ENCODE measurements at places on chromosomes 1 and 21. TPM values are rescaled to one million over a fixed set of nuclear protein-coding genes. Genes with fewer than 3 reads are reported as not detected.

GRCh38 chr1:44237721-44238457 lies 24.6 kb downstream of the DMAP1 start:
- no peak overlapping the region for H3K4me3 ChIP-seq
- no peak for DNase-seq
- H3K27me3 ChIP-seq = no peaks in the 10 kb centered on the region
- no peaks in the 10 kb centered on the region for H3K4me1 ChIP-seq
- 0 out of 2 replicates have a peak, but pooled peaks cover 1% of the 10 kb centered on the region for H3K36me3 ChIP-seq
- no peak overlapping the region for H3K27ac ChIP-seq

GRCh38 chr1:50559421-50559820 lies 136.2 kb upstream of the DMRTA2 start:
- no peak overlapping the region for H3K27ac ChIP-seq
- no peaks in the 10 kb centered on the region for H3K36me3 ChIP-seq
- H3K27me3 ChIP-seq = no peaks in the 10 kb centered on the region
- H3K4me1 ChIP-seq = no peaks in the 10 kb centered on the region
- no peak for DNase-seq

DNA sequence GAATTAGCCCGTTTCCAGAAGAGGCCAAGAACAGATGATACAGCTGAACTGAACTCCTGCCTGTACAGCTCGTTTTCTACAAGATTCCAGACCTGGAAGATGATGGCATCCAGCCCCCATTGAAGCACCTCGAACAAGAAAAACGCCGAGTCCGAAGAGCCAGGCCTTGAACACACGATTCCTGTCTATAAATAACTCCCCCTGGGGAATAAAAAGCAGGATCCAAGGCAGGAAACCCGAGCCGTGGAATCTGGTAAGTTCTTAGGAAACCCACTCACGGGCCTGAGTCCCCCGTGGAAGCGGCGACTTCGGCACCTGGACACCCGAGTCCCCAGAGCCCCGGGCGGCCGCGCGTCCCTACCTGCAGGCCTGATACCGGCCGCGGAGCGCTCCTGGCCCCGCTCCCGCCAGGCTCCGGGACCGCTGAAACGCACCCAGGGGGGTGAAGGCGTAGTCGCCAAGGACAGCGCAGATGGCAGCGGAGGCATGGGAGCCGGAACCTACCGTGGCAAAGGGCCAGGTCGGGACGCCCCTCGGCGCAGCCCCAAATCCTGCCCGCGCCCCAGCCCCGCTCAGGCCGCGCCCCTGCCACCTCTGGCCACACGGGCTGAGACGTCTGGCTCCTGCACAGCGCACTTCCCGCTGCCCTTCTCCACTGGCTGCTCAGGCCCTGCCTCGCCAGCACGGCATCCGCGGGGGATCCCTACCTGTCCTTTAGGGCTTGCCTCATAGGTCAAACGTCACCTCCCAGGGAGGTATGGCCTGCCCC lies 14.0 kb upstream of the HLCS start:
- peak overlapping the region; percentile 50 for H3K4me3 ChIP-seq
- H3K27ac ChIP-seq = peak overlapping the region; percentile 64
- no peaks in the 10 kb centered on the region for H3K27me3 ChIP-seq
- no peaks in the 10 kb centered on the region for H3K36me3 ChIP-seq
- H3K4me1 ChIP-seq = no peaks in the 10 kb centered on the region

DNA sequence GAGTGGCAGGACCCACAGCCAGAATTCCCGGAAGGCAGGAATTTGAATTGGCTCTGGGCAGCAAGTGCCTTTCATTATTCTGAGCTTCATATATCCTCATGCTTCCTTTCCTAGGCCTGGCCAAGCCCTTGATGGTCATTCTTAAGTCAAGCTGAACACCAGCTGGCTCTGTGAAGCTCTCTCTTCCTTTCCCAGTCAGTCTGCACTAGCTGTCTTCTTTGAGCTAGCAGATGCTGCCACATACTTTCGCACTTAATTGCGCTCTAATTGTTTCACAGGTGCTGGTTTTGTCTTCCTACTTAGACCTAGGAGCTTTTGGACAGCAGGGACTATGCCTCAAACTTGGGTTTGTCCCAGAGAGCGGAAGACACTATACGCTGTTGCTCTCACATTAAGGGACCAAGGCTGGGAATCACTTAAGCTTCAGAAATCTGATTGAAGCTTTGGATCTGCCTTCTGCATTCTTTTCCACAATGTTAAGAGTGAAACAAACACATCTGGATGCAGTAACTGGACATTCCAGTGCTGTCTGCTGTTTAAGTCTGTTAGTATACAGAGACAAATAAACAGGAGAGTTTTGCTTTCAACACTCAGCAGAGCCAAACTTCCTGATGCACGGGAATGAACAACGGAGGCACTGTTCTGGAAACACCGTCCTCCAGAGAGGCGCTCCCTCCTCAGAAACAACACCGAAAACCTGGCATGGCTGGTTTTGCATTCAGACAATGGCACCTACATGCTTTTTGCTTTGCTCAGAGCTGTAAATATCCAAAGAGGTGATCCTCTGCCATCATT lies 2.2 kb downstream of the TLR5 start:
- no peaks in the 10 kb centered on the region for H3K27me3 ChIP-seq
- H3K4me1 ChIP-seq = peaks cover 26% of the 10 kb centered on the region

- no peak overlapping the region for H3K4me3 ChIP-seq
- H3K27me3 ChIP-seq = no peaks in the 10 kb centered on the region
These were observed 33.5 kb downstream of the SCYL3 start for GRCh38 chr1:169860187-169860586.

GRCh38 chr1:212072047-212072446 lies 36.5 kb downstream of the DTL start:
- H3K27me3 ChIP-seq = no peaks in the 10 kb centered on the region
- no peaks in the 10 kb centered on the region for H3K36me3 ChIP-seq
- DNase-seq = no peak

- no peaks in the 10 kb centered on the region for H3K4me1 ChIP-seq
- no peak overlapping the region for H3K4me3 ChIP-seq
- H3K36me3 ChIP-seq = no peaks in the 10 kb centered on the region
- no peak overlapping the region for H3K27ac ChIP-seq
- DNase-seq = no peak
- no peaks in the 10 kb centered on the region for H3K27me3 ChIP-seq
These were observed 209.0 kb upstream of the VAMP3 start for GRCh38 chr1:7561936-7562728.

GRCh38 chr1:1768249-1768992 lies 9.8 kb downstream of the NADK start:
- H3K36me3 ChIP-seq = peaks cover 2% of the 10 kb centered on the region
- DNase-seq = no peak
- H3K4me3 ChIP-seq = no peak overlapping the region
- no peaks in the 10 kb centered on the region for H3K4me1 ChIP-seq
- no peak overlapping the region for H3K27ac ChIP-seq

DNA sequence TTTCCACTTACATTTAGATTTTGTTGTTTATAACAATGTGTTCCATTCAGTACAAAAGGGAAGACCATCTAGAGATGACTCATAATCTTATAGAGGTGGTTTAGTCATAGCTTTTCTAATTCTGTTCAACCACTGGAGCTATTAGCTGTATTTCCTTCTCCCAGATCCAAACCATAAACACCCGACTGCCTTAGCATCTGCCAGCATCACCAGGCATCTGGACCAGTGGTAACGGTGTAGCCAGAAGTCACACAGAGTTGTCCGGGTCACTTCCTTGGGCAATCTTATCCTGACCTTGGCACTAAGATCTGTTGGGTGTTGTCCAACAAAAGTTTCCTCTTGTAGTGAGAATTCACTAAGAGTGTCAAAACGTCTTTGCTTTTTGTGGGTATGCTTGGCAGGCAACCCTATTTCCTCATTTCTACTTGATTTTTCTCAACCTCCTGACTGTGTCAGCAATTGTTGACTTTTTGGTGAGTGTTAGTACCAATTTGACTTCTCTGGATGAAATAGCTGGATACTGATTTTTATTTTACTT lies 372.1 kb upstream of the B3GALT2 start:
- H3K27ac ChIP-seq = no peak overlapping the region
- no peak for DNase-seq
- no peaks in the 10 kb centered on the region for H3K36me3 ChIP-seq
- peaks cover 1% of the 10 kb centered on the region for H3K4me1 ChIP-seq
- no peak overlapping the region for H3K4me3 ChIP-seq

DNA sequence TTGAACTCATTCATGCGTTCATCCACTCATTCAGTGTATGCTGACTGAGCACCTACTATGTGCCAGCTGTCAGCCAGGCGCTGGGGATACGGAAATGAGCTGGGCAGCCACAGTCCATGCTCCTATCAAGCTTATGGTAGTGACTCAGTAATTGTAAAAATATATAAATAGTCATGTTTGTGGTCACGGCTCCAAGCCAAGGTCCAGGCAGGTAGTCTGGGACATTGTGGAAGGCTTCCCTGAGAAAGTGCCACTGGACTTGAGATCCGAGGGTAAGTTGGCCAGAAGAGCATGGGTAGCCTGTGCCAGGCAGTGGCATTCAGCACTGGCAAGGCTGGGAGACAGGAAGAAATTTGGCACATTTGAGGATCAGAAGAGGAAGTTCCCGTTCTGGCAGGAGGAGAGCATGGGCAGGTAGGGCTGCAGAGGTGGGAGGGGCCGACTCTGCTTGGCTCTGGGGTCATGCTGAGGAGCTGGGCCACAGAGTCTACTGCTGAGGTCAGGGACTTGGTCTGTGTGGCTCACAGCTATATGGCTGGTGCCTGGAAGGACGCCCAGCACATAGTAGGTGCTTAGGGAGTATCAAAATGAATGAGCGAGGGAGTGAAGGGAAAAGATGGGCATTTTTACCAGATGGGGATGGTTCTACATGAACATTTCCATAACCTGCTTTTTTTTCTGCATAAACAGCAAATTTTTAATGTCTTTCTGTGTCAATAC lies 6.9 kb downstream of the PTPRF start:
- peaks cover 1% of the 10 kb centered on the region for H3K36me3 ChIP-seq
- H3K27me3 ChIP-seq = no peaks in the 10 kb centered on the region
- DNase-seq = no peak

GRCh38 chr1:85142753-85143152 lies 58.1 kb downstream of the SYDE2 start:
- no peaks in the 10 kb centered on the region for H3K36me3 ChIP-seq
- H3K27ac ChIP-seq = no peak overlapping the region
- no peak for DNase-seq

DNA sequence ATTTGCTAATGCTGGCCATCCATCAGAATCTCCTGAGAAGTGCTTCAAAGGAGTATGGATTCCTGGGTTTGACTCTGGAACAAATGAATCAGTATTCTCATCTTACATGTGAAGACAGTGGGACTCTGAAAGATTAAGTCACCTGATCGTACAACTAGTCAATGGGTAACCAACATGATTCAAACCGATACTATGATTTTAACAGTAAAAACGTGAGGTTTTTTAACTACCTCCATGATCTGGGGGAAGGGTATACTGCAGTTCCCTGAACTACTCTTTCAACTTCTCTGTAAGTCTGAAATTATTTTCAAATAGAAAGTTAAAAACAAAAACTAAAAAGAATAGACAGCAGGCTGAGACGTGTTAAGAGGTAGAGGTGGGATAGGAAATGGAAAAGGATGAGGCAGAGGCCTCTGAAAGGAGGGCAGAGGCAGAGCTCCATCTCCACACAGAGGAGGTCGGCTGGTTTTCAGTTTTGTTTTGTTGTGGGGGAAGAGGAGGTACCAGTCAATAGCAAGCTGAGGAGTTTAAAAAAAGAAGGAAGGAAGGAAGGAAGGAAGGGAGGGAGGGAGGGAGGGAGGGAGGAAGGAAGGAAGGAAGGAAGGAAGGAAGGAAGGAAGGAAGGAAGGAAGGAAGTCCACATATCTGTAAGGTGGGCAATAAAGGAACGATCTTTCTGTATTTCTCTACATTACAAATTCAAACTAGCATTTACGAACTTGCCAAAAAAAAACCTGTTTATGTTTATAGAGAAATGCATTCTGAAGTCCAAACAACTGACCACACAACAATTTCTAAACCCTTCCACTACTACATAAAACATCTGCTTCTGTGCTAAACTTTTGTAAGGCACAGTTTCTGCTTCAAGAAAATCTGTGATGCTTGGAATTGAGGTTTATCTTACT lies 213.1 kb downstream of the RERE start:
- no peak overlapping the region for H3K27ac ChIP-seq
- H3K4me1 ChIP-seq = 0 out of 2 replicates have a peak, but pooled peaks cover under 1% of the 10 kb centered on the region
- H3K27me3 ChIP-seq = no peaks in the 10 kb centered on the region
- no peak overlapping the region for H3K4me3 ChIP-seq
- no peak for DNase-seq
- no peaks in the 10 kb centered on the region for H3K36me3 ChIP-seq

GRCh38 chr21:33708874-33709273 lies 66.6 kb downstream of the ITSN1 start:
- H3K27ac ChIP-seq = no peak overlapping the region
- H3K36me3 ChIP-seq = no peaks in the 10 kb centered on the region
- peaks cover 30% of the 10 kb centered on the region for H3K4me1 ChIP-seq

GRCh38 chr1:88897070-88897730 lies 5.8 kb upstream of the GTF2B start:
- no peak overlapping the region for H3K4me3 ChIP-seq
- H3K36me3 ChIP-seq = no peaks in the 10 kb centered on the region
- H3K27me3 ChIP-seq = no peaks in the 10 kb centered on the region

- no peak overlapping the region for H3K27ac ChIP-seq
- DNase-seq = no peak
- H3K4me1 ChIP-seq = no peaks in the 10 kb centered on the region
- H3K4me3 ChIP-seq = no peak overlapping the region
These were observed 27.1 kb downstream of the CFAP57 start for GRCh38 chr1:43199093-43199726.

DNA sequence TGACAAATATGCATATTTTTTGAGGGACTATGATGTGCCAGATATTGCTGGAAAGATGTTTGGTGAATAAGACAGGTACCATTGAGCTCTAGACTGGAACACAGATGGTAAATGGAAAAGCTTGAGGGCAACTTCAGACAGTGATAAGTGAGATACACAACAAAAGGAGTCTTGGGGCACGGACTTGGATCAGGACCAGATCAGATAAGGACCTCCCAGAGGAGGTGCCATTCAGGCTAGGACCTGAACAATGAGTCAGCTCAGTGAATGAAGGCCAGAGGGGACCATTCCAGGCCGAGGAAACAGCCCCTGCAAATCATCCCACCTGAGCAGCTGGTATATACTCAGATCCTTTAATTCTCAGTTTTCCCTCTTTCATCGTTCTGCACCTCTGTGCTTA lies 1.8 kb upstream of the KCNJ15 start:
- no peaks in the 10 kb centered on the region for H3K36me3 ChIP-seq
- H3K27me3 ChIP-seq = no peaks in the 10 kb centered on the region

- H3K36me3 ChIP-seq = no peaks in the 10 kb centered on the region
- no peaks in the 10 kb centered on the region for H3K4me1 ChIP-seq
- no peak for DNase-seq
- no peaks in the 10 kb centered on the region for H3K27me3 ChIP-seq
- H3K27ac ChIP-seq = no peak overlapping the region
These were observed 1.8 kb downstream of the CELA2B start for GRCh38 chr1:15477646-15478212.

- H3K4me3 ChIP-seq = no peak overlapping the region
- no peak overlapping the region for H3K27ac ChIP-seq
- no peak for DNase-seq
These were observed 632.0 kb downstream of the SMYD3 start for GRCh38 chr1:245874942-245875580.

Gene KLF17
- not detected for total RNA-seq

Gene LCE1B
- not detected for total RNA-seq

Gene VWA5B1
- not detected for total RNA-seq
